ENCODE measurements at places on chromosomes 7 and 10. TPM values are rescaled to one million over a fixed set of nuclear protein-coding genes. Genes with fewer than 3 reads are reported as not detected.

The PRKAR2B gene
- 5.3 TPM for total RNA-seq

The GPR26 gene
- total RNA-seq: not detected

The WDR91 gene
- total RNA-seq: 78.3 TPM

The FAM237B gene
- total RNA-seq: not detected

The OR9A2 gene
- not detected for total RNA-seq

The AOAH gene
- 22.6 TPM for total RNA-seq

The FBXL13 gene
- 2.5 TPM for total RNA-seq

The VSIR gene
- total RNA-seq: 119 TPM

The MEOX2 gene
- 9.5 TPM for total RNA-seq

The ADCY1 gene
- 0.85 TPM for total RNA-seq

- peaks cover 2% of the 10 kb centered on the region for H3K4me1 ChIP-seq
- DNase-seq: no peak
- H3K4me3 ChIP-seq: no peak overlapping the region
- no peaks in the 10 kb centered on the region for H3K36me3 ChIP-seq
- no peak overlapping the region for H3K27ac ChIP-seq
- no peaks in the 10 kb centered on the region for H3K27me3 ChIP-seq
Measured at GRCh38 chr7:6234384-6234783, 38.0 kb downstream of the CYTH3 start.

- DNase-seq: no peak
- no peaks in the 10 kb centered on the region for H3K27me3 ChIP-seq
- H3K27ac ChIP-seq: no peak overlapping the region
- H3K4me3 ChIP-seq: no peak overlapping the region
- no peaks in the 10 kb centered on the region for H3K36me3 ChIP-seq
Measured at GRCh38 chr7:112753298-112753697, 36.9 kb downstream of the TMEM168 start.

GRCh38 chr7:127629268-127629854 lies 11.4 kb upstream of the PAX4 start:
- no peaks in the 10 kb centered on the region for H3K27me3 ChIP-seq
- DNase-seq: no peak
- H3K36me3 ChIP-seq: no peaks in the 10 kb centered on the region
- H3K4me1 ChIP-seq: peaks cover 19% of the 10 kb centered on the region
- no peak overlapping the region for H3K27ac ChIP-seq

- no peak for DNase-seq
- no peak overlapping the region for H3K4me3 ChIP-seq
- H3K4me1 ChIP-seq: no peaks in the 10 kb centered on the region
- no peaks in the 10 kb centered on the region for H3K27me3 ChIP-seq
- no peak overlapping the region for H3K27ac ChIP-seq
Measured at GRCh38 chr10:14476641-14477407, 146.1 kb upstream of the FRMD4A start.

GRCh38 chr7:78473571-78474301 lies 675.2 kb downstream of the PHTF2 start:
- DNase-seq: no peak
- H3K27me3 ChIP-seq: no peaks in the 10 kb centered on the region
- no peak overlapping the region for H3K27ac ChIP-seq
- H3K4me1 ChIP-seq: peaks cover 4% of the 10 kb centered on the region
- no peak overlapping the region for H3K4me3 ChIP-seq
- no peaks in the 10 kb centered on the region for H3K36me3 ChIP-seq

DNA sequence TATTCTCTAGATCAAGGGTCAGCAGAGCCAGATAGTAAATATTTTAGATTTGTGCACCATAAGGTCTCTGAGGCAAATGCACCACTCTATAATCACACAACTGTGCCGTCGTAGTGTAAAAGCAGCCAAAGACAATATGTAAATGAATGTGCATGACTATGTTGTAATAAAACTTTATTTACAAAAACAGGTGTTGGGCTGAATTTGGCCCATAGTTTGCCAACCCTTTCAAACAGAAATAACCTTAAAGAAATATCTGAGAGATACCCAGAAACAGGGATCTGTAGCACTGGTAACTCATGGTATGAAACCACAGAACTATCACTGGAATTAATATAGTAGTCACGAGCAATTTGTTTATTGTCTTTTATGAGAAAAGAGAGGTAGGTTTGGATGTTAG lies 86.0 kb downstream of the ARID5B start:
- H3K27me3 ChIP-seq: no peaks in the 10 kb centered on the region
- no peak for DNase-seq
- peak overlapping the region; percentile 48 for H3K4me3 ChIP-seq
- peak overlapping the region; percentile 44 for H3K27ac ChIP-seq

- no peak overlapping the region for H3K4me3 ChIP-seq
- no peaks in the 10 kb centered on the region for H3K4me1 ChIP-seq
- DNase-seq: no peak
- H3K27ac ChIP-seq: no peak overlapping the region
Measured at GRCh38 chr7:117863618-117864017, 9.6 kb downstream of the CTTNBP2 start.

- H3K27me3 ChIP-seq: no peaks in the 10 kb centered on the region
- no peaks in the 10 kb centered on the region for H3K4me1 ChIP-seq
- no peaks in the 10 kb centered on the region for H3K36me3 ChIP-seq
- H3K27ac ChIP-seq: no peak overlapping the region
- no peak for DNase-seq
Measured at GRCh38 chr10:125684581-125684980, 1.6 kb upstream of the TEX36 start.

- no peak overlapping the region for H3K27ac ChIP-seq
- no peaks in the 10 kb centered on the region for H3K4me1 ChIP-seq
- no peaks in the 10 kb centered on the region for H3K27me3 ChIP-seq
- DNase-seq: no peak
- H3K4me3 ChIP-seq: no peak overlapping the region
- H3K36me3 ChIP-seq: no peaks in the 10 kb centered on the region
Measured at GRCh38 chr10:1256432-1256725, 200.2 kb downstream of the WDR37 start.

DNA sequence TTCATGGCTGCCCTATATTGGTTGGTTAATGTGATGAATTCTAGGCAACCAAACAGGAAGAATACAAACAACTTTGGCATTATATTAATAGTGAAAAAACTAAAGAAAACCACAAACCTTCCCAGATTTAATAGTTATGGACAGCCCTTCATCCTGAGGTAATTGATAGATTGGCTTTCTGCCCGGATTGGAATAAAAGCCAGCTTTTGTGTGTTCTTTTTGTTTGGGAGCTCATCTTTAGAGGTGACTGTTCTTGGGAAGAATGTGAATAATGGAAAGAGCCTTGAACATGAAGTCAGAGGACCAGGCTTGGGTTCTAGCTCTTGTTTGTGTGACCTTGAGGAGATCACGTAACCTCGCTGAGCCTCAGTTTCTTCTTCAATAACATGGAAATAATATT lies 92.3 kb downstream of the VTI1A start:
- H3K4me3 ChIP-seq: no peak overlapping the region
- H3K27me3 ChIP-seq: no peaks in the 10 kb centered on the region
- H3K36me3 ChIP-seq: no peaks in the 10 kb centered on the region
- no peaks in the 10 kb centered on the region for H3K4me1 ChIP-seq
- DNase-seq: no peak

- peaks cover 21% of the 10 kb centered on the region for H3K4me1 ChIP-seq
- peak overlapping the region; percentile 85 for H3K27ac ChIP-seq
- no peak for DNase-seq
Measured at GRCh38 chr7:798921-799470, 33.3 kb upstream of the SUN1 start.

DNA sequence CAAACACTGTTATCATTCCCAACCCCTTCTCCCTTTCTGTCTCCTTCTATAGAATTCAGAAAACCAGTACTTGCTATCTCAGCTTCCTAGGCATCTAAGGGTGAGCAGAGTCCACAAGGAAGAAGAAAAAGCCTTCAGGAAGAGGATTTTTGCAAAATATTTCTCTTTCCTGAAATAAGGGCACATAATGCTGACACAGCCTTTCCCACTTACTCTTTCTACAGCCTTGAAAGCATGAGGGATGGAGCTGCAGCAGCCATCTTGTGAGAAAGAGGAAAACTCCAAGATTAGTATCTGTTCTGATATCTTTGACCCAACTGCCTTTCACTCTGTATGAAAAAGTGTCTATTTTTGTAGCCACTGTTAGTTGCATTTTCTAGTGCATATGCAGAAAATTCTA lies 826.2 kb downstream of the KCNMA1 start:
- H3K4me3 ChIP-seq: no peak overlapping the region
- H3K4me1 ChIP-seq: no peaks in the 10 kb centered on the region
- no peak for DNase-seq
- H3K27ac ChIP-seq: no peak overlapping the region

- H3K27ac ChIP-seq: no peak overlapping the region
- H3K4me3 ChIP-seq: no peak overlapping the region
- no peak for DNase-seq
- no peaks in the 10 kb centered on the region for H3K27me3 ChIP-seq
- peaks cover 9% of the 10 kb centered on the region for H3K4me1 ChIP-seq
- H3K36me3 ChIP-seq: no peaks in the 10 kb centered on the region
Measured at GRCh38 chr10:131977323-131978096, 4.2 kb downstream of the BNIP3 start.

GRCh38 chr10:54905578-54906192 lies 104.7 kb upstream of the PCDH15 start:
- no peak overlapping the region for H3K27ac ChIP-seq
- H3K4me1 ChIP-seq: no peaks in the 10 kb centered on the region
- no peak for DNase-seq
- H3K36me3 ChIP-seq: no peaks in the 10 kb centered on the region

DNA sequence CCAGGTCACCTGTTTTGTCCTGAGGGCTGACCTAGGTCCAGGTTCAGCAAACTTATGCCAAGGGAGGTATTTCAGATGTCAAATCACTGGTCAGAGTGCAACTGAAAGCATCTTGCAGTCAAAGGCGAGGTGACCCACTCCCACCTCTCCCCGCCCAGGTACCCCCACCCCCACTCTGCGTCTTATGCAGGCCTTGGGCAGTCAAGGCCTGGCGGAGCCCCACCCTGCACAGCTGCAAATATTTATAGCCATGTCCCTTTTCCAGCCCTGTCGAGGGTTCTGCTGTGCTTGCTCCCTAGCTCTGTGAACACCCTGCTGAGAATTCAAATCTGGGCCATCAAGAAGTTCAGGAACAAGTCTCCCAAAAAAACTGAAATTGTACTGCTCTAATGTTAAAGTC lies 40.6 kb upstream of the BMPR1A start:
- H3K27me3 ChIP-seq: no peaks in the 10 kb centered on the region
- DNase-seq: no peak
- H3K27ac ChIP-seq: no peak overlapping the region
- peaks cover 9% of the 10 kb centered on the region for H3K4me1 ChIP-seq
- H3K4me3 ChIP-seq: no peak overlapping the region

- no peak overlapping the region for H3K27ac ChIP-seq
- DNase-seq: no peak
- no peaks in the 10 kb centered on the region for H3K36me3 ChIP-seq
Measured at GRCh38 chr7:276230-276835, 13.6 kb upstream of the FOXL3 start.

DNA sequence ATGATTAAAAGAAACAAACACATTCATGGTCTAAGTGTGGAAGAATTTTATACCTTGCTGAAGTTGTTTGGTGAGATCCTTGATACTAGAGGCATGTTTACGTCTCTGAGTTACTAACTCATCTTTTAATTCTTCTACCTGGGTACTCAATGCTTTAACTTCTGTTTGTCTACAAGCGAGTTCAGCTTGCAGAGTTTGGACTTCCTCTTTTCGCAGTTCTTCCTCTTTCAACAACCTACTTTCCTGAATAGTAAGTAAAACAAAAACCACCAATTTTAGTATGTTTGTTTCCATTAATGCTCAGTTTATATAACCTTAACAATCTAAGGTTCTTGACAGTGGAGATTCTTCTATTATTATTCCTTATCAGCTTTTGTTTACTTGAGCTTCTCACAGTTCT lies 42.9 kb downstream of the CCDC186 start:
- H3K27ac ChIP-seq: no peak overlapping the region
- DNase-seq: no peak
- H3K27me3 ChIP-seq: no peaks in the 10 kb centered on the region
- no peak overlapping the region for H3K4me3 ChIP-seq
- peaks cover 38% of the 10 kb centered on the region for H3K36me3 ChIP-seq
- H3K4me1 ChIP-seq: no peaks in the 10 kb centered on the region

DNA sequence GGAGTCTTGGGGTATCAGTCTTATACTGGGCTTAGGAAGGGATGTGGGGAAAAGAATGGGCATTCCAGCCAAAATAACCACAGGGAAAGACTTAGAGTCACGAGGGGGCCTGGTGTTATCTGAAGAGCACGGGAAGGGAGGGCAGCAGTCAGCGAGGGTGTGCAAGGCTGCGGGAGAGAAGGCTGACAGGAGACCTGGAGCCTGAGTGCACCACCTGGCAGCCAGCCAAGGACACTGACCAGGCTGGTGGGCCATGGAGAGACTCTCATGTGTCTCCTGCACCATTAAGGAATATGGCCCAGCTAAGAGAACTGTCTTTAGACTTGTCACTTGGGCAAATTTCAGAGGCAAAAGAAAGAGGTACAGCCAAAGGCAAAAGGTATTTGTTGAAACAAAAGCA lies 69.6 kb downstream of the PKD1L1 start:
- no peak for DNase-seq
- no peaks in the 10 kb centered on the region for H3K27me3 ChIP-seq
- H3K27ac ChIP-seq: no peak overlapping the region
- H3K36me3 ChIP-seq: no peaks in the 10 kb centered on the region
- no peaks in the 10 kb centered on the region for H3K4me1 ChIP-seq

DNA sequence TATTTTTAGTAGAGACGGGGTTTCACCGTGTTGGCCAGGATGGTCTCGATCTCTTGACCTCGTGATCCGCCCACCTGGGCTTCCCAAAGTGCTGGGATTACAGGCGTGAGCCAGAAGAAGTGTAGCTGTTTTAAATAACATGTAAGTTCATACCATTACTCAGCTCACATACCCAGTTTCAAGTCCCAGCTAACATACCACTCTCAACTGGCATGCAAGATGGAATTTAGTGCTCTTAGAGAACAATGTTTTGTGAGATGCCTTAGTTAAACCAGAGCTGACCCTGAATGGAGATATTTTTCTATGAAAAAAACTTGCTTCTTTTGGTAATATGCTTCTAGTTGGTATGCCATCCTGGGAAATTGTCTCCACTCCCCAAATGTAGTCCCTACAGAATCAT lies 37.3 kb downstream of the HBP1 start:
- no peak overlapping the region for H3K27ac ChIP-seq
- peaks cover 26% of the 10 kb centered on the region for H3K36me3 ChIP-seq
- no peak overlapping the region for H3K4me3 ChIP-seq

- DNase-seq: no peak
- no peak overlapping the region for H3K4me3 ChIP-seq
- H3K4me1 ChIP-seq: no peaks in the 10 kb centered on the region
- no peak overlapping the region for H3K27ac ChIP-seq
- no peaks in the 10 kb centered on the region for H3K27me3 ChIP-seq
Measured at GRCh38 chr7:93062599-93062998, 55.2 kb downstream of the SAMD9 start.

GRCh38 chr10:117568334-117568733 lies 25.8 kb downstream of the EMX2 start:
- no peaks in the 10 kb centered on the region for H3K36me3 ChIP-seq
- H3K4me1 ChIP-seq: no peaks in the 10 kb centered on the region
- no peak overlapping the region for H3K27ac ChIP-seq
- H3K4me3 ChIP-seq: no peak overlapping the region
- no peaks in the 10 kb centered on the region for H3K27me3 ChIP-seq

GRCh38 chr7:106344211-106344610 lies 59.4 kb upstream of the NAMPT start:
- H3K27ac ChIP-seq: no peak overlapping the region
- no peaks in the 10 kb centered on the region for H3K36me3 ChIP-seq
- no peak for DNase-seq
- H3K4me3 ChIP-seq: no peak overlapping the region
- no peaks in the 10 kb centered on the region for H3K27me3 ChIP-seq

- no peak for DNase-seq
- no peaks in the 10 kb centered on the region for H3K36me3 ChIP-seq
- H3K4me1 ChIP-seq: no peaks in the 10 kb centered on the region
- H3K27ac ChIP-seq: no peak overlapping the region
- H3K4me3 ChIP-seq: no peak overlapping the region
- no peaks in the 10 kb centered on the region for H3K27me3 ChIP-seq
Measured at GRCh38 chr10:955820-956217, 24.3 kb upstream of the LARP4B start.
